ENCODE measurements at places on chromosomes 12 and 14.

- DNase-seq: no peak
Measured at GRCh38 chr14:77003960-77004710, 24.4 kb downstream of the IRF2BPL start.

GRCh38 chr12:16492240-16492639, 113.7 kb downstream of the LMO3 start:
- no peak for DNase-seq

DNA sequence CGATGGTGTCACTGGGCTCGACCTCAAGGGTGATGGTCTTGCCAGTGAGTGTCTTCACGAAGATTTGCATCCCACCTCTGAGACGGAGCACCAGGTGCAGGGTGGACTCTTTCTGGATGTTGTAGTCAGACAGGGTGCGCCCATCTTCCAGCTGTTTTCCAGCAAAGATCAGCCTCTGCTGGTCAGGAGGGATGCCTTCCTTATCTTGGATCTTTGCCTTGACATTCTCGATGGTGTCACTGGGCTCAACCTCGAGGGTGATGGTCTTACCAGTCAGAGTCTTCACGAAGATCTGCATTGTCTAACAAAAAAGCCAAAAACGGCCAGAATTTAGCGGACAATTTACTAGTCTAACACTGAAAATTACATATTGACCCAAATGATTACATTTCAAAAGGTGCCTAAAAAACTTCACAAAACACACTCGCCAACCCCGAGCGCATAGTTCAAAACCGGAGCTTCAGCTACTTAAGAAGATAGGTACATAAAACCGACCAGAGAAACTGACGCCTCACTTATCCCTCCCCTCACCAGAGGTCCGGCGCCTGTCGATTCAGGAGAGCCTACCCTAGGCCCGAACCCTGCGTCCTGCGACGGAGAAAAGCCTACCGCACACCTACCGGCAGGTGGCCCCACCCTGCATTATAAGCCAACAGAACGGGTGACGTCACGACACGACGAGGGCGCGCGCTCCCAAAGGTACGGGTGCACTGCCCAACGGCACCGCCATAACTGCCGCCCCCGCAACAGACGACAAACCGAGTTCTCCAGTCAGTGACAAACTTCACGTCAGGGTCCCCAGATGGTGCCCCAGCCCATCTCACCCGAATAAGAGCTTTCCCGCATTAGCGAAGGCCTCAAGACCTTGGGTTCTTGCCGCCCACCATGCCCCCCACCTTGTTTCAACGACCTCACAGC, 717 bp downstream of the UBC start:
- peak; percentile 94 for DNase-seq

- DNase-seq: no peak
Measured at GRCh38 chr14:105849933-105850626, 323.7 kb downstream of the TMEM121 start.

- peak; percentile 64 for DNase-seq
Measured at GRCh38 chr14:23379366-23380196, 2.7 kb downstream of the CMTM5 start.

DNA sequence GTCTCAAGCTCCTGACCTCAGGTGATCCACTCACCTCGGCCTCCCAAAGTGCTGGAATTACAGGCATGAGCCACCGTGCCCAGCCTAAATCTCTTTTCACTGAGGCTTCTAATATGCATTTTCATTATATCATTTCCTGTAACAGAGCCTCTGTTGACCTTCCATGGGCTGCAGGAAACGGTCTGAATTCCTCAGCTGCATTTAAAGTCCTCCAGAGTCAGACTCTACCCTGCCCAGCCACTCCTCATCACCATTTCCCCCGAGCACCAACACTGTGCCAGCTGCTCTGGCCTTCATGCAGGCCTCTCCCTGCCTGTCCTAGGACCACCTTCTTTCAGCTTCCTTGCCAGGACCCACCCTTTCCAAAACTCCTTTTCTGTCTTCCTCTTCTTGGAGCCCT, 9.8 kb upstream of the NFKBIA start:
- no peak for DNase-seq
